ENCODE measurements at places on chromosomes 12 and 14.

DNA sequence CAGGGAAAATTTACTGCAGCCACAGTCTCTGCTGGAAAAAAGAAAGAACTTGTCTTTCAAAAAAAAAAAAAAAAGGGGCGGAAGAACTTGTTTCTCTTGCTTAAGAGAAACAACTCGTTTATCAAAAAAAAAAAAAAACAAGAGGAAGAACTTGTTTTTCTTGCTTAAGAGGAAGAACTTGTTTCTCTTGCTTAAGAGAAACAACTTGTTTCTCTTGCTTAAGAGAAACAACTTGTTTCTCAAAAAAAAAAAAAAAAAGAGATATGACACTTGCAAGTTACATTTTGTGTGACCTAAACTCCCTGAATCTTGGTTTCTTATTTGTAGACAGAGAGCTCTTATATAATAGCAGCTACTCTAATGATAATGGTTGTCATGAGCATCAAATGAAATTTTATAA lies 44.7 kb upstream of the USP15 start:
- DNase-seq, result no peak

GRCh38 chr12:6899837-6900519 lies 4.6 kb upstream of the LRRC23 start:
- DNase-seq, result no peak

DNA sequence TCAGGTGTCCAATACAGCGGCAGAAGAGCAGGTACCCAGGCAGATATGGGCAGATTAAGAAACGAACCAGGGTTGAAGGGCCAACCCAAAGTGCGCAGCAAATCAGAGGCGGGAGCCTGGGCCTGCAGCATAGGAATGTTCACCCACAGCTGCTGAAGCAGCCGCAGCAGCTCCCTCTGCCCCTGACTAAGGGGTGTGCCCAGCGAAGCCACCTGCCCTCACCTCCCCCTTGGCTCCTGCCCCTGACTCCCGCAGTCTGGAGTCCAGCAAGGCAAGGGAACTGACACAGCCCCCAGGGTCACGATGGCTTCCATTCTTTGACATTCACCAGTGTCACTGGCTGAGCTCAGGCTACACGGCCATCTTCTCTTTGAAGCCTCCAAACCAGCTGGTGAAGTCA lies 27.3 kb upstream of the ZFP36L1 start:
- DNase-seq, result no peak

DNA sequence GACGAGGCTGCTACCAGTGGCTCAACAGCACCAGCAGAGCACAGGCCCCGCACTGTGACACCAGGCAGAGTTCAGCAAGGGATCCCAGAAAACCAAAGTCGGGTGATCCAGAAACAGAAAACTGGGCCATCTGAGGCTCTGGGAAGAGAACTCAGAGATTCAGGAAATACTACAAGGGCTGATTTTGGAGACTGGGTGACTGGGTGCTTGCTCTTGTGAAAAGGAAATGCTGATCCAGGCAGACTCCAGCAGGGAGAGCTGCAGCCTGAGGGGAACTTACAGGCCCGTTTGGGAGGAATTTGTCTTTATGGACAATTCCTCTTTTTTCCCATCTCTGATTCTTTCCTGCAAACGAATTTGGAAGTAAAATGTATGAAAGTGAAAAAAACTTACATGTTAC lies 28.2 kb downstream of the FOXN3 start:
- DNase-seq, result no peak

GRCh38 chr12:52749827-52750226 lies 27.3 kb downstream of the KRT76 start:
- DNase-seq, result no peak

DNA sequence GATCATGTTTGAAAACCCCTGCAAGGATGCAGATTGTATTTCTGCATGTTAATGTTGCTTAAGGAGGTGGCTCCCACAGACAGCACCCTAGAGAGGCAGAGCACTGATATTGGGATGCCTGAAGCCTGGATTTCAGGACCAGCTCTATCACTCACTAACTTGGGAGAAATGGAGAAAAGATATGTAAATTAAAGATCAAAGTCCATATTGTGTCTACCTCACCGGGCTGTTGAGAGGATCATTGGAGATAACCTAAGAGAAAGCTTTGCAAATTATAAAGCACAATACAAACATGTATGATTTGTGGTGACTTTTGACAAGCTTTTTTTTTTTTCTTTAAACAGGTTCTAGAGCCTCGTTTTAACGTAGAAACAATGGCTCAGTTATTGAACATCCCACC lies 7.6 kb upstream of the REP15 start:
- no peak for DNase-seq

DNA sequence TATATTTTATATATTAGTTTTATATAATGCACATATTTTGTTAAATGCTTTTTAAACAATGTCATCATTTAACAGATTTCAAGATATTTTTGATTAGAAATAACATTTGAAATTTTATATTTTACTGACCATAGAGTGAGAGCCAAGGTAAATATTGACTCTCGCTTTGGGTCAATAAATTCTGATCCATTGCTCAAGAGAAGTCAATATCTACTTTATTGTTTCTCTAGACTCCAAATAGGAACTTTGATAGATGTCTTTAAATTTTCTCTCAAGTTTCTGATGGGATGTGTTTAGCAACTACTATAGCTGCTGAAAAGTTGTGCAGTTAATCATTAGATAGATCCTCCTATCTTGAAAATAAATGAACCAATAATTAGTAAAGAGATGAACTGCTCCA lies 61.4 kb upstream of the ATXN7L3B start:
- DNase-seq, result no peak

- no peak for DNase-seq
Measured at GRCh38 chr12:64034901-64035576, 187.1 kb downstream of the KICS2 start.

- DNase-seq, result no peak
Measured at GRCh38 chr12:77315407-77315806, 250.0 kb upstream of the E2F7 start.

DNA sequence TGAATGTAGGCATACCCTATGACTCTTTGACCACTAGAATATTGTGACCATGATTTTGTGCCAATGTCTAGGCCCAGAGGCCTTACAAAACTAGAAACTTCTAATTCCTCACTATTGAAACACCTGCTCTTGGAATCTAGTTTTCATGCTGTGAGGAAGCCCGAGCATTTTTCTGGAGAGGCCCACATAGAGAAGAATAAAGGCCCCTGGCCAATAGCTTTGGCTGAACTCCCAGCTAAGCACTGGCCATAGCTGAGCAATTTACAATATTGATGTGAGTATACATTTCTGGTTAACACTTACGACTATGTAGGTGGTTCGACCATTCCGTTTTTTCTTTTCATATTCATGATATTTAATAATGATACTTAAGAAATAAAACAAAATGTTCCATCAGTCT lies 190.3 kb downstream of the KCNH5 start:
- no peak for DNase-seq

DNA sequence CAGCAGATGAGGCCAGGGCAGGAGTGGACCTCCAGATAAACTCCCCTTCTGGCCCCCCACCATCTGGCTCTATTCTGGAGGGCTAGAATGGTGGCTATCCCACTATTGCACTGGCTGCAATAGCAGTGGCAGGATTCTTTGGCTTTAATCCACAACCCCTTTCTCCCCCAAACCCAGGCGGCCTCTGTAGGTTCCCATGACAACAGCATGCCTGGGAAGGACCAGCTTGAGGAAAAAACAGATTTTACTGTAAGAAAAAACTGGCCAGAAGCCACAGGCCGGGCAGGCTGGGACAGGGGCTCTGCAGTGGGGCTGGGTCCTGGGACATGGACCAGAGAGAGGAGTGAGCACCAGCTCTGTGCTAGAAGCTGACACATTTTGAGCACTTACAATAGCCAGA lies 13.6 kb upstream of the ACVR1B start:
- DNase-seq, result no peak

GRCh38 chr14:76262641-76263040 lies 110.9 kb downstream of the GPATCH2L start:
- DNase-seq, result no peak

- no peak for DNase-seq
Measured at GRCh38 chr12:56288705-56289387, 11.3 kb downstream of the CS start.

- no peak for DNase-seq
Measured at GRCh38 chr14:104034976-104035699, 50.4 kb upstream of the ASPG start.

GRCh38 chr12:113385282-113385882 lies 18.3 kb downstream of the SDS start:
- no peak for DNase-seq

- DNase-seq, result no peak
Measured at GRCh38 chr12:93297032-93297431, 80.7 kb upstream of the NUDT4 start.

DNA sequence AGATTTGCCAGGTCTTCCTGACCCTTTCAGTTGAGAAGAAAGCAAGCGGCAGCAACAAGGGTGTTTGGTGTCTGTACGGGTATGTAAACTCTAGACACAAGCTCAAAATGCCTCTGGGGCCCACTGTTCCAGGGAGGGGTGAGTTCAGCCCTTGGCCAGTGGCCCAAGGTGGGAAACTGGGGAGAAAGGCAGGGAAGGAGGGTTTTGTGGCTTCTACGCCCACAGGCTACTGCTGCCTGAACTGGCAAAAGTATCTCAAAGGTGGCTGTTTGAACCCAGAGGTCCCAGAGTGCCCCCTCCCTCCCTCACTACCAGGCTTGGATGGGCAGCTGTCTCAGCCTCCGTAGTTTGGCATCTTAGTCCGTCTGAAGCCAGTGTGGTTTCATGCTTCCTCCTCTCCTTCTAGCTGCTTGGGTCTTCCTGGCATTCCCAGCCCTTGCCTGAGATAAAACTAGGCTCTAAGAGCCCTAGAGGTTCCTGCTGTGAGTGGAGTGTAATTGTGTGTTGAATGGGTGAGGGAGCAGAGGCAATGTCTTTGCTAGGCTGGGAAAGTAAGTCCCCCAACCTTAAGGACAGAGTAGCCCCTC lies 5.5 kb downstream of the HOXC5 start:
- DNase-seq, result no peak

DNA sequence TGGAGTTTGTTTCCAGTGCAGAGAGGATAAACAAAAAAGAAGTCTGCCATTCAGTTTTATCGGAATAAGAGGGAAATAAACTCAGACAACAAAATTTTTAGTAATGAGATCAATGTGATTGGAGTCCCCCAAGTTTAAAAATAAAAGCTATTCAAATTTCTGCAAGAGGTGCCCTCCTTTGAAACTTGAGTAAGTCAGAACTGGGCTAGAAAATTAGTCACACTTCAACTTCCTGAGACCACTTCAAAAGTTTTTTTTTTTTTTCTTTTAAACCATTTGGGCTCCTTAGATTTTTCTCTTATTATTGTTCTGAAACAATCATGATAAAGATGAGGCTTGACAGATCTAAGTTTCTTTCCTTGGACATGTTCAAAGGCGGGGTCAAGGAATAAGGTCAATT lies 3.2 kb downstream of the DACT1 start:
- DNase-seq, result no peak

DNA sequence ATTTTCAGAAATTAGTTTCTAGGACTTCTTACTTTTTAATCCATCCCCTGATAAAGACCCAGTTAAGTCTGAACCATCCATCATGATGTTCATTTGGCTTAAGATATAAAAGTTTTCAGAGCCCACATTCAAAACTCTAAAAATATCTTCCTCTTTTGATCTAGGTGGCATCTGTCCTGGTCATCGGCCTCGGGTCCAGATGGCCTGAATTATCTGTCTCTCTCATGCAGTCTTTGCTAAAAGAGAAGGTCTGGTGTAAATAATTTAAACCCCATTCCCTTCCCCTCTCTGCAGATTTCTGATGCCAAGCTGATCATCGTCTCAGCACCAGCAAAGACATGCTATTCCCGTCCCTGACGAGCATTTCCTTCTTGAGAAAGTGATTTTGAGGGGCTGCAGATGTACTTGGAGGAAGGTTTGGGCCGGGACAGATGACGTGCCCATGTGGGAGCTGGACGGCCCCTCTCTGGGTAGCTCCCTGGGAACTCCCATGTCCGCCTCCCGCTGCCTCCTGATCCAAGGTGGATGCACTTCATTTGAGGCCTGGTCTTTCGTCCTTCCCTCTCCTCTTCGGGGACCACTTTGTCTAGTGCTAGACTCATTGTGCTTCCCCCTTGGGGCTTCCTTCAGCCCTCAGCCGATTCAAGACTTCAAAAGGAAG lies 173.0 kb upstream of the PRMT8 start:
- DNase-seq, result no peak

DNA sequence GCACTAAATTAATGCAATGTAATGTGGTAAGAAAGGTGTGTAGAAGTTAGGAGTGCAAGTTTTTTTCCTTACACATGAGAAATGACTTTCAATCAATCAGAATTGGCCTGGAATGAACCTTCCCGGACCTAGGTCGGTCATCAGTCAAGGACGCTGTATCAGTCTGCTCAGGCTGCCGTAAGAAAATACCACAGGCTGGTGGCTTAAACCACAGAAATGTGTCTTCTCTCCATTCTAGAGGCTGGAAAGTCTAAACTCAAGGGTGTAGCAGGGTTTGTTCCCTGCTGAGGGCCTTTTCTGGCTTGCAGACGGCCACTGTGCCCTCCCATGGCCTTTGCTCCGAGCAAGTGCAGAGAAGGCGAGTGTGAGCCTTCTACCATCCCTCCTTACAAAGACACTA lies 86.6 kb upstream of the DYNC1H1 start:
- DNase-seq, result no peak

DNA sequence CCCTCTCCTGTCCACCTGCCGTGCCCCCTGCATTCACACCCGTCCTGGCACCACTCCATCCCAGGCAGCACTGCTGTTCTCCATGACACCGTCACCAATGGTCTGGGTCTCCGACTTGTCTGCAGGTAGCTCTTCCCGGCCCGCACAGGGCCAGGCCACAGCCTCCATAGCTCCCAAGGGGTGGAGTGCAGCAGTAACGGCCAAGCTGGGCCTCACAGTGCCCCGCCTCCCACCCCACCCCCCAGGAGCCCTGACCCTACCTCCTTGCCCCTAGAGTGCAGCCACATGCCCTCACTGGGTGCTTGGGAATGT lies 12.9 kb downstream of the FBRSL1 start:
- DNase-seq, result no peak

GRCh38 chr12:52382854-52383253 lies 2.6 kb downstream of the KRT84 start:
- DNase-seq, result no peak

DNA sequence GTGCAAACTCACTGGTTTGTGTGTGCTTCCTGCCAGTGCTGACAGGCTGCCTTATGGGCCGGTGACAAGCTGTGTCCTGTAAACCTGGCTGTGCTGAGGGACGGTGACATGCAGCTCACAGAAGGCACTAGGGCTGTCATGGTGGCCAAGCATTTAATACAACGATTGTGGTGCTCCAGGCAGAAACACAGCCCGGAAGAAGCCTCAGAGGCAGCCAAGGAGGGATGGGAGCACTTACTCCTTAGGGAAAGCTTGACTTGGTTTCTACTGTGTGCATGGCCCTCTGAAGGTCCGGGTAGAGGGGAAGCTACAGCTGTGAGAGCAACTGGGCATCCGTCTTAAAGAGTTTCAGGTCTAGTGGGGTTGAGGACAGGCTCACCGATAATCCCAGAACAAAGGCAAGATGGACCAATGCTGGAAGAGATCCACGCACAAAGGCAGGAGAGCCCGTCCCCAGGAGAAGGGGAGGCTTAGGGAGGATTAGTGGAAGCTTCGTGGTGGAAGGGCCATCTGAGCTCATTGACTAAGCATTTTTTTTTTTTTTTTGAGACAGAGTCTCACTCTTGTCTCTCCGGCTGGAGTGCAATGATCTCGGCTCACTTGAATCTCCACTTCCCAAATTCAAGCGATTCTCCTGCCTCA lies 10.7 kb upstream of the MCRS1 start:
- no peak for DNase-seq

- no peak for DNase-seq
Measured at GRCh38 chr14:85764822-85765221, 234.9 kb downstream of the FLRT2 start.

- DNase-seq, result no peak
Measured at GRCh38 chr12:6946033-6946919, 2.5 kb downstream of the C12orf57 start.

All from C1 segment of cervical spinal cord (tissue), 14 donors.